ENCODE measurements at places on chromosomes 7 and 10.

DNA sequence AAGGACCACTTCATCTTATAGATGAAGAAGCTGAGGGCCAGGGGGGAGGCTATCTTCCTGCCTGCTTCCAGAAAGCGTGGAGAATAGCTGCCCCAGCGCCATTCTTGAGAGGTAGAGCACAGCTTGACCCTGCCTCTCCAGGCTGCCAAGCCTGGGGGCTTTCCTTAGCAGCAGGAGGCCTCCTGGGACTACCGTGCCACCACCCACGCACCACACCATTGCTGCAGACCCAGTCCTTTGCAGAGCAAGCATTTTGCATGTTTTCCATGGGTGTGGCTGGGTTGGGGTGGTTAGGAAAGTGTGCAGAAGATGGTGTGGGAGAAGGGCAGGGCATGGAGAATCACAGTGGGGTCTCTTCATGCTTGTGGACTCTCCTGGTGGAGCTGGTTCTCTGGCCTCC, 64.9 kb downstream of the TBXAS1 start:
- DNase-seq: no peak

- DNase-seq: no peak
These were observed 201.5 kb downstream of the CDK14 start for GRCh38 chr7:90797596-90797995.

GRCh38 chr10:1048349-1048731, 579 bp downstream of the IDI1 start:
- peak; percentile 73 for DNase-seq

DNA sequence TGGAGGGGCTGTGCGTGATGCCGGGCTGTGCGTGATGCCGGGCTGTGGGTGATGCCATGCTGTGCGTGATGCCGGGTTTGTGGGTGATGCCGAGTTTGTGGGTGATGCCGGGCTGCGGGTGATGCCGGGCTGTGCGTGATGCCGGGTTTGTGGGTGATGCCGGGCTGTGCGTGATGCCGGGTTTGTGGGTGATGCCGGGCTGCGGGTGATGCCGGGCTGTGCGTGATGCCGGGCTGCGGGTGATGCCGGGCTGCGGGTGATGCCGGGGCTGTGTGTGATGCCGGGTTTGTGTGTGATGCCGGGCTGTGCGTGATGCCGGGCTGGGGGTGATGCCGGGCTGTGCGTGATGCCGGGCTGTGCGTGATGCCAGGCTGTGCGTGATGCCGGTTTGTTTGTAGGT, 128.9 kb downstream of the FAM53B start:
- no peak for DNase-seq

DNA sequence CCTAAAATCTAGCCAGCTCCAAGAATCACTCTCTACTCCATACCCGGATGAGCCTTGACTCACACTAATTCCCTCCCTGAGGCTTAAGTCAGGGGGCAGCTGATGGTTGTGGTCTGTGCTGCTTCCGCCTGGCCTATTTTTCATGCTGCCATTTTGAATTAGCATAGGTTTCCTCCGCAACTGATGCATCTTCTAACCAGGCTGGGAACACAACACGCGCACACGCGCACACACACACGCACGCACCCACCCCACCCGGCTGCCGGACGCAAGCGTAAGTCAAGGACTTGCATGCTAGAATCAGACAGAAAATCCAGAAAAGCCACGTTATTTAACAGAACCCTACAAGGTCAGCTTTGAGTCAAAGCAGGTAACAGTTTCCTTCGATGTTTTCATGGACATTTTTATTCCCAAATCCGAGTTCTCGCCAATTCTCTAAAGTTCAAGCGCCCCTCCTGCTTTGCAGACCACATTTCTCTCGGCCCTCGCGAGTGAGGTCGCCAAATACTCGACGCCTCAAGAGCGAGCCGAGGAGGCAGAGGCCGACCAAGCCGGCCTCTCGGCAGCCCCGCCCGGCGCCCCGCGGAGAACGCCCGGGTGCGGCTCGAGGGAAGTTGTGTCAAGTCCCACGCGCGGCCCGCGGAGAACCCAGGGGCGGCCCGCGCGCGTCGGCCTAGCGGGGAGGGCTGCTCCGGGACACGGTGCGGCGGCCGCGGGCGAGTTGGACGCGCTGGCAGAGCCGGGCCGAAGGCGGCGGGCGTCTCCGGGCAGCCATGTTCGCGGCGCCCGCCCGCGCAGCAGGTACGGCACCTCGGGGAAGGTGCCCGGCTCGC, 961 bp downstream of the SCRN1 start:
- DNase-seq: no peak

- no peak for DNase-seq
These were observed 164.4 kb downstream of the MDFIC start for GRCh38 chr7:115086146-115086841.

- DNase-seq: no peak
These were observed 155.8 kb downstream of the AOAH start for GRCh38 chr7:36568452-36568849.

DNA sequence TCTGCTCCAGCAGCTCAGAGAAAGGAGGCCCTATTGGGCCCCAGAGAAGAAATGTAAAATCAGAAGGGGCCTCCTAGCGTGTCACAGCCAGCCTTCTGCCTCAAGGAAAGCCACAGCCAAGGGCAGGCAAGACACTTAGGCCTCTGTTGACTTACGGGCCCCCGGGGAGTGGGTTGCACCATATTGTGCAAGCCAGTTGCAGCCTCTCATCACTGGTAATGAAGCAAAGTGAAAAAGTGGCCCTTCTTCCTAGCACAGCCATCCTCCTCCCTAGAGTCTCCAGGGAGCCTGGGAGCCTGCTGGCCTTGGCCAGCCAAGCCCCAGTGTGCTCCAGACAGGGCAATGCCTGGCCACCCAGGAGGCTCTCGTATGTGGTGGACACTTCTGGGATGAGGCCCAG, 56.2 kb upstream of the GDF10 start:
- DNase-seq: no peak

DNA sequence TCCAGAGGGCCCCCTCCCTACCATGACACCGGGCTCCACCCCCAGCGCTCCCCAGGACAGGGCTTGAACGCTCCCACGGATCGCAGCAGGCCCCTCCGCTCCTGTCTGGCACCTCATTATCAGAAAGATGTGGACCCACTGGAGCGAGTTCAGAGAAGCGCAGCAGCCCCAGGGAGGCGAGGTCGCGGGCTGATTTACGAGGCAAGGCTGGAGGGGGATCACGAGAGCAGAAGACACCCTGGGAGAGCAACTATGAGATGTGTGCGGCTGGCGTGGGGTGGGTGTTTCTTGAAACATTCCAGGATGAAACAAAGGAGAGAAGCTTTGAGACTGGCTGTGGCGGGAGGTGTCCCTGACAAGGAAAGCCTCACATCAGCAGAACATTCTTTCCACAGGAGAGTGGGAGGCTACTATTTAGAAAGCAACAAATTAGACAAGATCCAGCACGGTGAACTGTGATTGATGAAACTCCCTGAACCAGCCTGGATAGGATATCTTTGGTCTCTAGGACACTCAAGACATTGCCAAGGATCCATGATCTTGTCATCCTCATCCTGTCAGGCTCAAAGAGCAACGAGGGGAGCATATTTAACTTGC, 66.0 kb downstream of the JCAD start:
- no peak for DNase-seq

DNA sequence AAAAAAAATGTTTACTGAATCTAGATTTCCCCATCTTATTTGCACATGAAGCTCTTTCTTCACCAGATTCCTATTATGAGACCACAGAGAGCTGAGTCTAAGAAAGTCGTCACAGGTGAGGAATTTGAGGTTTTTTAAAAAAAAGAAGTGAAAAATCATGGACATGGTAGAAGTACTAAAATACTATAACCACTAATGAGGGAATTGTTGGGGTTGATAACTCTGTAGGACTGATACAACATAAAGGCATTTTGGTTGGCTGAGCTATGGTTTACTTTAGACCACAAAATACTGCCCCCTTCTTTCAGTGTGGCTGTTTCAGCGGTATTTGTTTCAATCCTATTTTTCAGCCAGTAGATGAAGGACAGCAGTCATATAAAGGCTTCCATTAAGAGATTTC, 1111.3 kb downstream of the TYW1 start:
- DNase-seq: no peak

DNA sequence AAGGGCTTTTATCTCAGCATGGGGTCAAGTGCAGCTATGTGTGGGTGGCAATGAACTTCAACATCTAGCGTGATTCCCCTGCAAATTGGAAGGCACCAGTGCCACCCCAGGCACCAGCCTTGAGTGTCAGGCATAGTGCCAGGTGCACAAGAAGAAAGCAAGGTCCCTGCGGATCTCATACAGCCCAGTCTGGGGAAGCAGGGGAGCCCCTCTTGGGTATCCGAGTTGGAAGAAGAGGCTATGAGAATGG, 269.0 kb downstream of the RPS24 start:
- no peak for DNase-seq

DNA sequence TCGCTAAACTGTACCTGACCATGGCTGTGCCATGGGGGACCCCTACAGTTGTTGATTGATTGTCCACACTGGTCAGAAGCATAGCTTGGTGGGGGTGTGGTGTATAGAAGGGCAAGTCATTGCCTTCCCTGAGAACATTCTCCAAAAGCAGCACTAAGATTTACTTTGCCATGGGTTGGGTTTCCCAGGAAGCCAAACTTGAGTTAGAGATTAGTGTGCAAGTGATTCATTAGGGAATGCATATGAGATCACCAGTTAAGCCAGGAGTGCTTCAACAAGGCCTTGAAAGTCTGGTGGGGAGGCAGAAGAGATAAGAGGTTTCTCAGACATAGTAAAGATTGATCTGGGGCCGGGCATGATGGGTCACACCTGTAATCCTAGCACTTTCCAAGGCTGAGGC, 21.4 kb upstream of the TPST1 start:
- DNase-seq: no peak

GRCh38 chr10:126734015-126734414, 63.5 kb upstream of the C10orf90 start:
- no peak for DNase-seq

DNA sequence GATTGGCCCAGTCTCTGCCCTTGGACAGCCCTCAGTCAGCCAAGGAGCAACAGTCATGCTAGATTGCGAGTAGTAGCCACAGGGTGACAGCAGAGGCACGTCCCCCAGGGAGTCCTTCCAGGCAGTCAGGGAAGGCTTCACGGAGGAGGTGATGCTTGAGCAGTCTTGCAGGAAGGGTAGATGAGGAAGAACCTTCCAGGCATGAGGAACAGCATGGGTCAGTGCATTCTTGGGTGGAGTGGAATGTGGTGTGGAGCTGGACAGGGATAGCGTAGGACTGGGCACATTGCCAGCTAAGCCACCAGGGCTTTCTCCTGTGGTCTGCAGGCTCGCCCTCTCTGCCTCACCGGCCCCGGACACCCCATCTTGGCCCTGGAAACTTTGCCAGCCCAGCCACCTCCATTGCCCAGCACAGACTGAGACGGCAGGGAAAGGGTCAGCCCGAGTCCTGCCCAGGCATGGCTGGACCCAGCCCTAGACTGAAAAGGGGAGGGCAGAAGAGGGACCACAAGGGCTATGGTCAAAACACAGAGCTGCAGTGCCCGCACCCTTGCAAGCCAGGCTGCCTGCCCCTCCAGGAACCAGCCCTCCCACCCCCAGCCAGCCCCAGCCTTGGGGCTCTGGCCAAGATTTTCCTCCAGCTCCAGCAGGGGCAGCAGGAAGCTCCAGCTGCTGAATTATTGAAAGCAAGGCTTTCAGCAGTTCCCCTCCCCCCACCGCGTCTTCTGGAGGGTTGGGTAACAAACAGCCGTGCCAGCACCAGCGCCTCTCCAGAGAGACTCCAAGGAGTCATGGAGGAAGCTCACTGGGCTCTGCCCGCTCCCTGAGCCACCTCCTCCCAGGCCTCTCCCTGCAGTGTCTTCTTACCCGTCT, 18.7 kb downstream of the SRRM3 start:
- no peak for DNase-seq

GRCh38 chr10:75688506-75689300, 257.3 kb downstream of the LRMDA start:
- DNase-seq: no peak

DNA sequence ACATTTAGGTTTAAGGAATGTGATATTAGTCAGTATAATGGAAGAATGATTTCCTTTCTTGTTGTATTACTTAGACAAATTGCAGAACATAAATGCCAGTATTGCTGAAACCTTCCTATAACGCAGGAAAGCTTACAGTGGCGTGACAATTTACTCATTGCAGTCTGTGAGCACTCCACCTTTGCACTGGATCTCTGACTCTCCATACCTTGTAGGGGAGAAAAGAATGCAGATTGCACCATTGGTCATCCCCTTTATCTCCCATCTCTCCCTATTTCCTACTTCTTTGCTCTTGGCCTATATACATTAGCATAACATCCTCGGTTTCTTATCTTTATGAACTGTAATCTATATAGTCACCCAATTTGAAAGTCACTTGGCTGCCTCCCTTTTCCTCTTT, 28.1 kb upstream of the HYAL4 start:
- no peak for DNase-seq

DNA sequence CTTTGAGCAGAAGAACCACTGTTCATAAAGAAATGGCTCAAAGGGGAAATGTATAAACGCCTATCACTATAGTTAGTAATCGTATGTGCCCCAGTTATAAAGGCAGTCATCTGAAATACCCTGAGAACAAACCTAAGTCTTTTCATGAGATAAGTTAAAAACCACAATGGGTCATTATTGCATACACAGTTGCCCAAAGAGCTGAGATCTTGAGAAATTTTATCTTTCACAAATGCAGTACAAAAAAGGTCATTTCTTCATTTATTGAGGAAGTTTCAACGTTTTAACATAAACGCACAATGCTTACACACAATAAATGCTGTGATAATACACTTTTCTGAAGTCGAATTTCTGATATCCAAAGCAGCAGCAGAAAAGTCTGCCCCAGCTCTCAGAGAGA, 114.4 kb downstream of the MICU1 start:
- no peak for DNase-seq

DNA sequence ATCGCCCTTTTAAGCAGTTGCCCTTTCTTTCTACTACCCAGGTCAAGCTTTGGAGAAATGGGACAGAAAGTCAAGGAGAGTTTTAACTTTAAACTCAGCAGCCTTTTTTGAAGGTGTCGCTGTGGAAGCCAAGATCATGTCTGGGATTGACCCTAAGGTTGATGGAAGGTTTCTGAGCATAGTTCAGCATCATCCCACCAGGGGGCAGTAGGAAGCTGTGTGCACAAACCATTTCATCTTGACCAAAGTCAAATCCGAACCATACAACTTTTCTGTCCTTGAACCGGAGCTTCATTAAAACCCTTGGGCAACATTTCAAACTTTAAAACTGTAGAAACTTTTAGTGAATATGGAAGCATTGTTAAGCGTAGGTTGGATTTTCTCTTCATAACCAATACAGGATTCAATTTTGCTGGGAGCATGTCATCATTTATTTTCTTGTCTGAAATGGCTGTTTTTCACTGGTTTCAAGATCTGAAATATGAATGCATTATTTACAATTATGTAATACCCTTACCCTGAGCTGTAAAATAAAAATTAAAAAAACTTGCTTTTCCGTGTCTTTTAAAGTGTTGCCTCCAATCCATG, 214.4 kb upstream of the KIAA1217 start:
- no peak for DNase-seq

GRCh38 chr7:9718071-9718661, 1255.5 kb upstream of the PHF14 start:
- no peak for DNase-seq

DNA sequence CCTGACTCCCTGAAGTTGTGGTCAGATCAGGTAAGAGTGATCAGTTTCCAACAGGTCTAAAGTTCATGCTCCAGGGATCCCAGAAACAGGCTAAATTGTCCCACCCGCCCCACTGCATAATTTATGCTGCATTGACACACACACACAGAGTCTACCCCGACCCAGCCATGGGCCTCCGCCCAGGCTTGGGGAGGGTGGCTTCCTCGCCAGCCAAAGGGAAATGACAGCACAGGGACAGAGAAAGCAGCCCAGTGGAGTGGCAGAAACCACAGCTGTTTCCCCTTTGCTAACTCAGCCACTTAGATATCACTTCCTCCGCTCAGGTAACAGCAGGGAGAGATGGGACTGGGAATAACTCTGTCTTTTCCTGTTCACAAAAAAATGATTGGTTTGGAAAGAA, 9.4 kb downstream of the SH3PXD2A start:
- DNase-seq: peak; percentile 34

All from central memory CD4-positive, alpha-beta T cell (primary cell).